ENCODE measurements at places on chromosomes 7 and 10. TPM values are rescaled to one million over a fixed set of nuclear protein-coding genes. Genes with fewer than 3 reads are reported as not detected.
A peak's percentile ranks its signal among the peaks of the same experiment; 100 is the strongest.

The NUB1 gene
- 39.6 TPM for total RNA-seq

The SMO gene
- total RNA-seq = 4.7 TPM

The ZNF425 gene
- 1.3 TPM for total RNA-seq

The C10orf67 gene
- total RNA-seq = 0.16 TPM

The EPHA1 gene
- 0.71 TPM for total RNA-seq

The CRHR2 gene
- total RNA-seq = 0.47 TPM

The TMEM254 gene
- 3.4 TPM for total RNA-seq

- H3K27me3 ChIP-seq = no peaks in the 10 kb centered on the region
- H3K27ac ChIP-seq = no peak overlapping the region
- H3K4me3 ChIP-seq = no peak overlapping the region
- H3K4me1 ChIP-seq = no peaks in the 10 kb centered on the region
These were observed 10.6 kb upstream of the LAMTOR4 start for GRCh38 chr7:100137851-100138760.

DNA sequence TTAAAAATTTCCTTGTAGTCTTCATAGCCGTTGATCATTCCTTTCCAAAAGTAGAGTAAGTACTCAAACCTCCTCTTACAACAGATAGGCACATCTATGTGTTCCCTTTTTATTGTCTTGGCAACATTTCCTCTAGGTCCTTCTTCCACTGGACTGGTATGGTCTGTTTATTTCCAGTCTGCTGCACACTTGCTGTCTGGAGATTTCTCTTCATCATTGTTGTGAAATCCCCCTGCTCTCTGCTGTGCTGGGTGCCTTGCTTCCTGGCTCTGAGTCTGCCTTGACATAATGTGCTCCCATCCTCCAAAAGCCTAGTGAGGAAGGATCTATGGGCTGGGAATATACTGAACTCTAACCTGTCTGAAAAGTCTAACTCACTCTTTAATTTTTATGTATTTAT is 545.3 kb upstream of the VSTM2A start:
- no peaks in the 10 kb centered on the region for H3K27me3 ChIP-seq
- no peak overlapping the region for H3K27ac ChIP-seq
- H3K4me3 ChIP-seq = no peak overlapping the region
- DNase-seq = no peak

- no peaks in the 10 kb centered on the region for H3K4me1 ChIP-seq
- no peak within 1 kb of the TSS for H3K27ac ChIP-seq
- peak within 1 kb of the TSS; percentile 58 for H3K4me3 ChIP-seq
These were observed at the start of gene C1QL3 for GRCh38 chr10:16521311-16522016. Gene C1QL3, minus strand, starts transcription at chr10:16521879. Its CDS starts 814 bp downstream, at chr10:16521065.

DNA sequence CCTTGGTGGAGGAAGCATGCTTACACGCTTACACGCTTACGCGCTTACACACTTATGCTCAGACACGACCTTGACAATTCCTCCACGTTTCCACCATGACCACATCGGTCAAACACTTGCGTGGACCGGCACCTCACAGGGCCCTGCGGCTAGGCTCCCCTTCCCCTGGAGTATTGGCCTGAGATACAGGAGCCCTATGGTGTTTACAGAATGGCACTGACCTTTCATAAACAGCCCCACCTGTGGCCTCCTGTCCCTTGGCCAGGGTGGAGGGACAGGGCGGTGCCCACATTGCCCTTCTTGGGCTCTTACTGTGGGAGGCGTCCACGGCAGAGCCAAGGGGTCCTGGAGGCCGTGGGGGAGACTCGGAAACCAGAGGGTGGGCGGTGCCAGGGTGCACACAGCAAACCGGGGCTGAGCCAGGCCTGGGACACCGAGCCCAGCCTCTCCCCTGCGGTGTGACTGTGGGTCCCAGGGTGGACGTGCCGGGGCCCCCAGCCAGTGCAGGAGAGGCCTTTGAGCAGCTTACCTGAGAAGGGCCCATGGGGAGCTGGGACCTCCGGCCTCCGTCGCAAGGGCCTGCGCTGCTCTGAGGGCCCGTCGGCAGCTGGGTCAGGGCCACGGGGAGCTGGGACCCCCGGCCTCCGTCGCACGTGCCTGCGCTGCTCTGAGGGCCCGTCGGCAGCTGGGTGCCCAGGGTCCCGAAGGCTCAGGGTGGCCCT is 44.2 kb upstream of the FOXL3 start:
- peaks cover 23% of the 10 kb centered on the region for H3K36me3 ChIP-seq
- no peak overlapping the region for H3K27ac ChIP-seq
- no peaks in the 10 kb centered on the region for H3K4me1 ChIP-seq
- H3K4me3 ChIP-seq = no peak overlapping the region

DNA sequence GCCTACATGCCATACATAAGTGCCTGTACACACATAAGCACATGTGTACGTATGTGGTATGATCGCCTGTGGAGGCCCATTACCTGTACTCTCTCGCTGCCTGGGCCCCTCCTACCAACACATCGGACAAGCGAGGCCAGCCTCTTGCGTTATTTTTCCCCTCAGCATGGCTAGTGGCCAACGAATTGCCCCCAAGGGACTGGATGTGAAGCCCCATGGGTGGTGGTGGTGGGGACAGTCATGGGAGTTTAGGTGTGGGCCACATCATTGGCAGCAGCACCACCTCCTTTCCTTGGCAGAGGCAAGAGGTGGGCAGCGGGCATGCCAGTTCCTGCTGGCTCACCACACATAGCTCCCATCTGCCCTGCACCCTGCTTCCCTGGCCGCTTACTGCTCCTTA is 10.0 kb downstream of the GRK5 start:
- no peaks in the 10 kb centered on the region for H3K27me3 ChIP-seq
- DNase-seq = no peak
- H3K4me3 ChIP-seq = no peak overlapping the region
- H3K27ac ChIP-seq = peak overlapping the region; percentile 22
- H3K4me1 ChIP-seq = peaks cover 85% of the 10 kb centered on the region
- H3K36me3 ChIP-seq = no peaks in the 10 kb centered on the region

- no peak for DNase-seq
- H3K4me1 ChIP-seq = no peaks in the 10 kb centered on the region
- H3K27me3 ChIP-seq = no peaks in the 10 kb centered on the region
- H3K36me3 ChIP-seq = no peaks in the 10 kb centered on the region
- no peak overlapping the region for H3K27ac ChIP-seq
These were observed 890.8 kb upstream of the PHF14 start for GRCh38 chr7:10082896-10083295.

DNA sequence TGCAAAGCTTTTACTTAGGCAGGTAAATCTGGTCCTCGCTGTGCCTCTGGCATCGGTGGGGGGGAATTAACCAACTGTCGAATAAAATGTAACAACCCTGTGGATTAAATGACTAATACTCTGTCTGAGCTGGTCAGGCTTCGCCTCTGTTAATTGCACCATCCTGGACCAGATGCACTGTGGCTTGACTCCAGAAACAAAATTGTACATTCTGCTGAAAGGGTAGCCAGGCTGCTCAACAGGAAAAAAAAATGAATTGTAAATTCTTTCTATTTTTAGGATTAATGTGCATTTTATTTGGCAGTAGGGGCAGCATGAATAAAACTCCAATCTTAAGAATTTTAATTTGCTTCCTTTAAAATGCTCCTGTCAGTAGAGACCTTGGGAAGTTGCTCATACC is 389.4 kb downstream of the SORCS1 start:
- H3K27ac ChIP-seq = no peak overlapping the region
- H3K27me3 ChIP-seq = no peaks in the 10 kb centered on the region
- H3K4me3 ChIP-seq = no peak overlapping the region
- H3K4me1 ChIP-seq = no peaks in the 10 kb centered on the region

DNA sequence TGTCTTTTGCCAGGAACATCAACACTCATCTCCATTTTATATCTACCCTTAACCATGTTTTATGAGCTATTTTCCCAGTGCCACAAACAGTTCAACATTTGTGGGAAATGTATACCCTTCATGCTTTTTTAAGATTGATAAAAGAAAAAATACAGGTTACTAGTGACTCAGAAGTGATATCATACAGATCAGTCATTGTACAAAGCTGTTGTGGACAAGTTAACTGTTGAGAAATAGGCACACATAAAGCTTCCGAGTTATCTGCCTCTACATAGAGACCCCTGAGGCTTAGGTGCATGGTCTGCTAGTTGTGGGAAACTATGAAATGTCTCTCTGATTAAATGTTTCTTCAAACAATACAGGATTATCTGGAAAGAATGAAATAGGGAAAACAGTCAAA is 96.3 kb downstream of the LSM5 start:
- H3K4me3 ChIP-seq = no peak overlapping the region
- no peaks in the 10 kb centered on the region for H3K27me3 ChIP-seq
- DNase-seq = no peak
- H3K36me3 ChIP-seq = no peaks in the 10 kb centered on the region
- H3K4me1 ChIP-seq = no peaks in the 10 kb centered on the region
- H3K27ac ChIP-seq = no peak overlapping the region

DNA sequence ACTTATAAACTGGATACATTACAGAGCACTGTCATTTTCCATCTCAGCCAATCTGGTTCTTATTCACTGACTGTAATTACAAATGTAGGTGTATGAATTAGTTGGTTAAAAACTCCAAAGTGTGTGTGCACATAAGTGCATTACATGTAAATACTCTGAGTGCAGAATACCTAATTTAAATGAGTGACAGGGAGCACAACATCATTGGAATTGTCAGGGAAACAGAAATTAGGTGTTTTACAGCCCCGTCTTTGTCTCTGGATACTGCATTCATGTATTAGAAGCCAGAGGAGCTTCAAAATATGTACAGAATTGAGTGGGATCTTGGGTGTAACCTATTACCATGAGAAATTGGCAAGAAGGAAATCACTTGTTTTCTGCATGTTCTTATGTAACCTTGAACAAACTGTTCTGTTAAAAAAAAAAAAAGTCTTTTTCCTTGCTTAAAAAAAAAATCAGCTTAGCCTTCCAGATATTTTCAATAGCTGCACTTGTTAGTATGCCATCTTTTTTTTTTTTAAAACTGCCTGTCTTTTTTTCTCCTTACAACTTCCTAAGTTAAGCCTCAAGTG is 31.1 kb downstream of the CELF2 start:
- DNase-seq = no peak
- peak overlapping the region; percentile 77 for H3K27ac ChIP-seq
- H3K4me3 ChIP-seq = no peak overlapping the region
- no peaks in the 10 kb centered on the region for H3K36me3 ChIP-seq
- H3K4me1 ChIP-seq = peaks cover 71% of the 10 kb centered on the region

GRCh38 chr7:41169317-41169716 is 533.6 kb downstream of the INHBA start:
- DNase-seq = no peak
- H3K4me1 ChIP-seq = no peaks in the 10 kb centered on the region
- H3K4me3 ChIP-seq = no peak overlapping the region
- H3K36me3 ChIP-seq = no peaks in the 10 kb centered on the region
- no peaks in the 10 kb centered on the region for H3K27me3 ChIP-seq
- H3K27ac ChIP-seq = no peak overlapping the region

GRCh38 chr10:23081891-23082290 is 13.5 kb upstream of the MSRB2 start:
- H3K27ac ChIP-seq = no peak overlapping the region
- DNase-seq = no peak
- H3K4me3 ChIP-seq = no peak overlapping the region
- H3K27me3 ChIP-seq = no peaks in the 10 kb centered on the region

GRCh38 chr10:90420637-90421318 is 437.1 kb downstream of the HTR7 start:
- no peak overlapping the region for H3K27ac ChIP-seq
- H3K27me3 ChIP-seq = no peaks in the 10 kb centered on the region
- no peaks in the 10 kb centered on the region for H3K36me3 ChIP-seq
- H3K4me1 ChIP-seq = no peaks in the 10 kb centered on the region
- DNase-seq = no peak

DNA sequence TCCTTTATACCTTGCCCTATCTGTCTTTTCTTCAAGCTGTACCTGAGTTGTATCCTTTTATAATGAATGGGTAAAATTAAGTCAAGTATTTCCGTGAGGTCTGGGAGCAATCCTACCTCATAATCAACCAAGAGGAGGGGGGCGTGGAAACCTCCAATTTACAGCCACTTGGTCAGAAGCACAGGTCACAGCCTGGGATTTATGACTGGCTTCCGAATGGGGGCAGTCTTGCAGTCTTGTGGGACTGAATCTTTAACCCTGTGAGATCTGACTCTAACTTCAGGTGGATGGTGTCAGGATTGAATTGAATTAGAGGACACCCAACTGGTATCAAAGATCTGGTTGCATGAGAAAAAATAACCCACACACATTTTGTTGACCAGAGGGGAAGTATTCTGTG is 23.5 kb upstream of the KCNMA1 start:
- H3K27ac ChIP-seq = no peak overlapping the region
- no peak overlapping the region for H3K4me3 ChIP-seq
- no peaks in the 10 kb centered on the region for H3K4me1 ChIP-seq
- no peaks in the 10 kb centered on the region for H3K27me3 ChIP-seq
- H3K36me3 ChIP-seq = no peaks in the 10 kb centered on the region

DNA sequence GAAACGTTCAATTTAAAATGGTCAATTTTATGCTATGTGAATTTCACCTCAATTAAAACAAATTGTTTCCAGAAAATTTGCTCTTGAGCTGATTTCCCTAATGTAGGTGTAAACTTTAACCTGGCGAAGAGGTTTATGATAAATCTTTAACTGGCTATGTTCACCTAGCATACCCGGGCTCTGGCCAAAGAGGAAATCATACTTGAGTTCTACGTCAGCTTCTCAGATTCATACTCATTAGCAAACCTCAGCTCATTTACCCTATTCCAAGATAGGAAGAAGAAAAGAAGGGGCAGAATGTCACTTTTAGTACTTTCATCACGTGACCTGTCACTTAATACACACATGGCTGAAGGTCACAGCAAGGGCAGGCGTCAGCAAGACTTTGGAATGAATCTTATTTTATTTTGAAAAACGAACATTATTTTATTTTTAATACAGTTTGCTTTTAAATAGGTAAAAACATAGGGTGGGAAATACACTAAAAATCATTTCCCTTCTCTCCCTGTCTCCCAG is 97.0 kb downstream of the ABLIM1 start:
- no peak overlapping the region for H3K4me3 ChIP-seq
- peaks cover 20% of the 10 kb centered on the region for H3K36me3 ChIP-seq
- no peak for DNase-seq
- H3K4me1 ChIP-seq = no peaks in the 10 kb centered on the region
- H3K27ac ChIP-seq = peak overlapping the region; percentile 41

DNA sequence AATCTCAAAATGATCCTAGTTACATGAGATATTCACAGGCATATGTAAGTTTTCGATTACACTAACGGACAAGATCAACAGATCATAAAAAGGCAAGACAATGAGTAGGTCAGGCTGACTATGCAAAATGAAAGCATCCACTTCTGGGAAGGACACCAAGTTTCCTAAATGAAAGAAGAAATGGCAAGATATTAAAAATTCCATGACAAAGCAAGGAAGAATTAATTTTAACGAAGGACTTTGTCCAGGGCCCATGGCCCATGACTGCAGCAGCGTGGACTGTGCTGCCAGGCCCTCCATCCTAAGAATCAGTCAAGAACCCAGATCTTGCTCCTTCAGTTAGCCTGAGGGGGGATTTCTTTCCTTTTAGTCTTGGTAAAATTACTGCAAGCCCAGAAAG is 182.4 kb upstream of the FRMD4A start:
- no peaks in the 10 kb centered on the region for H3K27me3 ChIP-seq
- H3K36me3 ChIP-seq = no peaks in the 10 kb centered on the region
- H3K27ac ChIP-seq = no peak overlapping the region
- DNase-seq = no peak
- no peak overlapping the region for H3K4me3 ChIP-seq
